ENCODE measurements at places on chromosomes 7 and 10.

GRCh38 chr10:96212911-96213310 lies 58.5 kb downstream of the BLNK start:
- no peak for DNase-seq
- H3K36me3 ChIP-seq, result peaks cover 3% of the 10 kb centered on the region
- peaks cover 2% of the 10 kb centered on the region for H3K4me1 ChIP-seq

DNA sequence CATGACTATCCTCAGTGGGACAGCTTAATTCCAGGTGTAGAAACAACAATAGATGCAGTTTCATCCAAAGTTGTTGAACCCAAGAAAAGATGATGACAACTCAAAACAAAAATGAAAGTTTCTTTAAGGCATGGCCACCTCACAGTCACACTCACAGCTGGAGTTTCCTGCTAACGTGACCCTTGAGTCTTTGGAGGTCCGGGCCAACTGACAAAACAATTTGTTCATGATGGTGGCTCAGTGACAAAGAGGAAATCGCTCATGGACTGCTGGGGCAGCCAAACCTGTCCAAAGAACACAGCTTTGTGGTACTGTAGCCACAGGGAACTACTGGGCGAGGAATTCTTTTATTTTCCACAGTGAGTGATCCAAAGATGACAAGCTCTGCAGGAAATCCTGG lies 96.0 kb upstream of the JCAD start:
- no peak overlapping the region for H3K27ac ChIP-seq
- peaks cover 67% of the 10 kb centered on the region for H3K27me3 ChIP-seq
- H3K4me1 ChIP-seq, result no peaks in the 10 kb centered on the region
- no peaks in the 10 kb centered on the region for H3K36me3 ChIP-seq
- DNase-seq, result no peak

DNA sequence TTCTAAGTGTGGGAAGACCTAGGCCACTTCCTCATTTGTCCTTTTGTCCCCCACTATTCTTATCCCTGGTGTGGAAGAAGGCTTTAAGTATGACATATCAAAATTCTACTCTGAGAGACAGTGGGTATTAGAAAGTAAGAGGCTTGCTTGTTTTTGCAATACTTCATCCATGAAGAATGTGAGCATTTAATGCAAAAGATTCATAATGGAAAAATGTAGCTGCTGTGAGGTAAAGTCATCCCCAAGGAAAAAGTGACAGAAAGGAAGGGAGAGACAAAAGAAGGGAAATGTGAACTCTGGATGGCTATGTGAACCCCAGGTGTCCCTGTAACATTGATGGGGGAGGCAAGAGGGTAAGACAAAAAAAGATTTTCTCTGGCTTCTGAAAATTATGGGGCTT lies 607.5 kb downstream of the SORCS1 start:
- no peak overlapping the region for H3K27ac ChIP-seq
- no peak overlapping the region for H3K4me3 ChIP-seq
- DNase-seq, result no peak
- H3K36me3 ChIP-seq, result no peaks in the 10 kb centered on the region

DNA sequence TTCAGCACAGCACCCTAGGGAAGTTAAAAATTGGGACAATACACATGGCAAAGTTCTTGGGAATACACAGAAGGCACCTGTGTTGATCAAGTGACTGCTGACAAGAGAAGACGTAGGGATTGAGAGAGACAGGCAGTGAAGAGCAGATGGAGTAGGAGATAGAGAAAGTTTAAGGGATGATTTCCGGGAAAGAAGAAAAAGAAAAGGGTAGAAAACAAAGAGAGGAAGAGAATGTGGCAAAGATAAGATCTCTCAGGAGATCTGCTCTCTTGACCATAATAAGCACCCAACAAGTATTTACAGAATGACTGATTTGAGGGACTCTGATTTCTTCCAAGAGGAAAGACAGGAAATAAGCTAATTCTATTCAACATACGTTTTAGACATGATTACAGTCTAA lies 15.1 kb upstream of the RALA start:
- no peak for DNase-seq
- no peak overlapping the region for H3K27ac ChIP-seq
- H3K27me3 ChIP-seq, result peaks cover 57% of the 10 kb centered on the region
- H3K4me3 ChIP-seq, result no peak overlapping the region
- H3K4me1 ChIP-seq, result peaks cover 4% of the 10 kb centered on the region

All from effector memory CD8-positive, alpha-beta T cell (primary cell).